Thyroid gland (tissue), 4 donors: ENCODE measurements at places on chromosomes 6 and 20.

GRCh38 chr6:15255909-15256395 is 10.1 kb downstream of the JARID2 start:
- H3K36me3 ChIP-seq = no peaks in the 10 kb centered on the region
- H3K27ac ChIP-seq = no peak overlapping the region
- no peak overlapping the region for H3K4me3 ChIP-seq

- H3K36me3 ChIP-seq = no peaks in the 10 kb centered on the region
- no peaks in the 10 kb centered on the region for H3K4me1 ChIP-seq
- H3K27me3 ChIP-seq = no peaks in the 10 kb centered on the region
Measured at GRCh38 chr20:62760471-62760855, 35.8 kb upstream of the MRGBP start.

DNA sequence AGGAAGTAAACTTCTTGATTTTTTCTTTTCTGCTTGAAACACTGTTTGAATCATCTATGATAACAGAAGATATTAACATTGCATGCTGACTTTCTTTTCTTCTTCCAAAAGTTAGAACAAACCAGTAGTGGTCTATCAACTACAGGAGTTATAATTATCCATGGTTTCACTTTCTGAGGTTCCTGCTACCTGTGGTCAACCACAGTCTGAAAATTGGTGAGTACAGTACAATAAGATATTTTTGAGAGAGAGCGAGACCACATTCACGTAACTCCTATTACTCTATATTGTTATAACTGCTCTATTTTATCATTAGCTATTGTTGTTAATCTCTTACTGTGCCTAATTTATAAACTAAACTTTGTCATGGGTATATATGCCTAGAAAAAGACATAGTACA is 86.1 kb downstream of the MAP7 start:
- peaks cover 13% of the 10 kb centered on the region for H3K4me1 ChIP-seq
- no peak overlapping the region for H3K27ac ChIP-seq
- no peaks in the 10 kb centered on the region for H3K27me3 ChIP-seq
- DNase-seq = no peak

DNA sequence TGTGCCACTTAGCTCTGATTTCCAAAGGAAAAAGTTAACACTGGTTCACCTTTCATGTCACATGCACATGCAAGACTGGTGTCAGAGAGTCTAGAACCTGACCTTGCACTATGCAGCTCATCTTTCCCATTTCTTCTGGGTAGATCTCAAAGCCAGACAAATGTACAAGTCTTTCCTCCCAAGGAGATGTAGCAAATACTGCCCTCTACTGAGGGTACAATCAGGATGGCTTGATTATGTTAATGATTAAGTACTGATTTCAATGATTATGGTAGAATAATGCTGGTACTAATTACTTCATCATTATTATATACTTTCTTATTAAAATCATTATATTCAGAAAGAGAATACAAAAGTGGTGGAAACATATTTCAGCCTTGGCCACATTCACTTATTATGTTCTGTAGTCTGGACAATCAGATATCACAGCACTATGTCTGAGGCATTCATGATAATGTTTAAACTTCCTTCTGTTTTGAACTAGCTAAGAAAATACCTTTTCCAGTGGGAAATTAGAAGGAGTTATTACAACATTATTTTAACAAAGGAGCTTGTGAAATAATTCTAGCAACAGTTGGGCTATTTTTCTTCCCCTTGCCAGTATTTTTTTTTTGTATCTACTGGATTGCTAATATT is 68.5 kb upstream of the FOXO3 start:
- H3K27ac ChIP-seq = no peak overlapping the region
- no peaks in the 10 kb centered on the region for H3K4me1 ChIP-seq
- DNase-seq = no peak
- no peaks in the 10 kb centered on the region for H3K36me3 ChIP-seq
- H3K27me3 ChIP-seq = no peaks in the 10 kb centered on the region
- H3K4me3 ChIP-seq = no peak overlapping the region

DNA sequence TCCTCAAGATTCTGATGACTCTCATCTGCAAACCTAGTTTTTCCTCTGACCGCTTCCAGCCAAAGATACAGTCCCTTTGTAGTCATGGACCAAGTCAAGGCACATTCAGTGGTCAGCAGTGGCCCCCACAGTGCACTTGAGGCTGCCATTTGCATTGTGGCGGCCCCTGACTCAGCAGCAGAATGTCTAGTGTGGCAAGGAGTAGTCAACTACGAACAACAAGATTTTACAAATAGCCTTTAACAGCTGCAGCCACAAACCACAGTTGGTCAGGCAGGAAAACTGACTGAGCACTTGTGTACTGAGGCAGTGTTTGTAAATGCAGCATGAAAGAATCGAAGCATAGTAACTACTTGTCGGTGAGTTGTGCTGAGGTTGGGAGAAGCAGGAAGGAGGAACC is 49.6 kb downstream of the SLC2A12 start:
- H3K27ac ChIP-seq = no peak overlapping the region
- peaks cover 6% of the 10 kb centered on the region for H3K4me1 ChIP-seq
- no peak for DNase-seq
- no peaks in the 10 kb centered on the region for H3K36me3 ChIP-seq
- H3K4me3 ChIP-seq = no peak overlapping the region

DNA sequence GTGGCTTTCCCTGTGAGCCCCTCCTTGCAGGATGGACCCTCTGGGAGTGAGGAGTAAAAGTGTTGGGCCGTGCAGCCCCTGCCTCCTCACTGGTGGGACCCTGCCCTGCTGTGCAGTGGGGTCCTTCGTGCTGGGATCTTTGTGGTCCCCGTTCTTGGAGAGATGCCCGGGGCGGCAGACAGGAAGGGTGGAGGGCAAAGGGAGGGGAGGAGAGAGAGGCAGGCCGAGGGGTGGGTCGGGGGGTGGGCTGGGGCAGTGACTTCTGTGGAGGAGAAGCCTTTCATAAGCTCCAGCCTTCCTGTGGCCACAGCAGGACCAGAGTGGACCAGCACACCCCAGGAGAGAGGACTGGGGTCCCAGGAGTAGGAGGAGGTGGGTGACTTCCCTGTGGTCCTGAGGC is at the start of gene COL20A1:
Gene COL20A1 (plus strand): TSS at position 283 of the 400 bp plus-strand sequence. CDS start 1,922 bp downstream, outside the sequence.
- H3K27me3 ChIP-seq = no peaks in the 10 kb centered on the region
- H3K27ac ChIP-seq = no peak within 1 kb of the TSS
- H3K36me3 ChIP-seq = peaks cover under 1% of the 10 kb centered on the region
- no peak within 1 kb of the TSS for H3K4me3 ChIP-seq
- no peaks in the 10 kb centered on the region for H3K4me1 ChIP-seq

GRCh38 chr6:151390851-151391470 is 398 bp downstream of the ZBTB2 start:
- H3K4me1 ChIP-seq = peaks cover 38% of the 10 kb centered on the region
- peak overlapping the region; percentile 84 for H3K4me3 ChIP-seq
- no peaks in the 10 kb centered on the region for H3K36me3 ChIP-seq
- H3K27ac ChIP-seq = peak overlapping the region; percentile 99

DNA sequence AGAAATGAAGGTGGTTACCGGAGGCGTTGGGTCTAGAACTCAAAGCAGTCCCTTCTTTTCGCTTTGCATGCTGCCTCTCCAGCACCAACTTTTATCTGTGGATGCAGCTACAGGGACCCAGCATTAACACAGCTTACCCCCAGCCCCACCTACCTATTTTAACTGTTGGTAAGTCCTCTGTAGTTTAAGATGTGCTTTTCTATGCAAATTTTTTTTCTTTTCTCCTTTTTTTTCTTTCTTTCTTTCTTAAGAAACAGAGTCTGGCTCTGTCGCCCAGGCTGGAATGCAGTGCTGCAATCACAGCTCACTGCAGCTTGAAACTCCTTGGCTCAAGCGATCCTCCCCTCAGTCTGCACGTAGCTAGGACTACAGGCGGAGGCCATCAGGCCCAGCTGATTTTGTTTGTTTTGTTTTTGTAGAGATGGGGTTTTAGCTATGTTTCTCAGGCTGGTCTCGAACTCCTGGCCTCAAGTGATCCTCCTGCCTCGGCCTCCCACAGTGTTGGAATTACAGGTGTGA is 6.5 kb upstream of the USP45 start:
- peak overlapping the region; percentile 92 for H3K27ac ChIP-seq
- no peaks in the 10 kb centered on the region for H3K27me3 ChIP-seq
- peak overlapping the region; percentile 54 for H3K4me3 ChIP-seq
- peak; percentile 51 for DNase-seq
- peaks cover 9% of the 10 kb centered on the region for H3K4me1 ChIP-seq

DNA sequence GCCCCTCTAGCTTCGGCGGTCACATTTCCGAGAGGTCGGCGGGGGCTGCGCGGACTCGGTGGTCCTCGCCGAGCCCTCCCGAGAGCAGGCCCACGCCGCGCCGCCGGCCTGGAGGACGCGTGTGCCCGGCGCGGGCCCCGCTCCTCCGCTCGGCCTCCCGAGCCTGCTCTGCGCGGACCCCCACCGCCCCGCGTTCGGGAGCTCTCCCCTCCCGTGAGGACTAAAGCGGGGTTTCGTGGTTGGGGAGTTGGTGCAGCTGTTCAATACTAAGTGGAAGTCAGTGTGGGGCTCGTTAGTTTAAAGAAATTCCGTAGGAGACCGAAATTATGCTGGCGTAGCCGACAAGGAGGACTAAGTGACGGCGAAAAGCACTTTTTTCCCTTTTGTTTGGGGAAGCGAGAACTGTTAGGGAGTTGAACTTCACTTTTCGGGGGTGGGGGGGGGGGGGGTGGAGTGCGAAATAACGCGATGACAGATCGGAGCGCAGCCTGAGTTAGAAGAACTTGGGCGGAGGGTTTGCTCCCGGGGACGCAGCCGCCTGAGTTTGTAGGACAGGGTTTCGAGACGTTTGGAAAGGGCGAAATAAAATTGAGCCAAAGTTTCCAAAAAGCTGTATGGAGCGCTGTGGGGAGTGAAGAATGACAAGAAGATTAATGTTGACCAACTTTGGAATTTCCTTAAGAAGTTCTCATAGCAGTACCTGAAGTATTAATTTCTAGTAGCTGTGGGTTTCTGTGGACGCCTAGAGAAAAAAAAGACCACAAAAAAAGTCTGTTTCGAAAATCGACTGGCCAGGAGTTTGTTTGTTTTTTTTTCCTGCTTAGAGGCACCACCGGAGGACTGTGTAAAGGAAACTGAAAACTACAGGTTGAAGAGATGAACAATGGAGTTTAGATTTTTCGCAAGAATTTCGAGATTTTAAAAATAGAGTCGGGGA is 1.4 kb downstream of the QKI start:
- no peaks in the 10 kb centered on the region for H3K36me3 ChIP-seq
- DNase-seq = peak; percentile 44
- H3K27me3 ChIP-seq = no peaks in the 10 kb centered on the region
- H3K4me3 ChIP-seq = peak overlapping the region; percentile 42

DNA sequence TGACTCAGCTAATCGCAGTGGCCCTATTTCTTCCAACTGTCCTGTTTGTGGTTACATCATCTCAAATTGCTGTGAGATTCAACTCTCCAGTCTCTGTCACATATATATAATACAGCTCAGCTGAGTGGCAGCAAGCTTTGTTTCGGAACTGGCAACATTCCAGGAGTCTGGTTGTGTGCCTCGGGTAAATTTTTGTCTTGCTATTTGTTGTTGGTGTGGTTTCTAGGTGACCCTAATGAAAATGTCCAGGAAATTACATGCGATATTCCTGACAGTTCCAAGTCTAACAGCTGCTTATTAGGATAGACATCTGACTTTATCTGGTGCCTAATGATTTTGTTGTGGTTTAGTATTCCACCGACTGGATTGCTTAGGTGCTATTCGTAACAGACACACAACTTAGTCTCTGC is 581.8 kb downstream of the CD109 start:
- no peaks in the 10 kb centered on the region for H3K36me3 ChIP-seq
- no peaks in the 10 kb centered on the region for H3K4me1 ChIP-seq
- H3K27me3 ChIP-seq = no peaks in the 10 kb centered on the region
- H3K4me3 ChIP-seq = no peak overlapping the region
- DNase-seq = no peak

DNA sequence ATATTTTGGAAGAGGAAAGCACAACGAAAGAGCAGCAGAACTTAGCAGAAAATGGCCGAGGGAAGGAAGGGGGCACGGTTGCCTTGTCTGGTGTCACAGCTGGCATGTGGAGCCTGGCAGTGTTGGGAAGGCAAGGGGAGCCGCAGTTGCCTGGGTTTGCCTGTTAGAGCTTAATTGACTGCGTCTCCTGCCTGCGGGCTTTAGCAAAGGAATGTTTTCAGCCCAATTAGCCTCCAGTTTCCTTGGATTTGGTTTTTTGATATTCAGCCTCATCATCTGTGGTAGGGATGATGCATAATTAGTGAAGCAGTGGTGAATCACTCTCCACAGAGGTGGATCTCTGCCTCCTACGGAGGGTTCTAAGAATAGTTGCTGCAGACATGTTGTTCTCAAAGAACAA is 832.6 kb downstream of the QKI start:
- no peaks in the 10 kb centered on the region for H3K36me3 ChIP-seq
- DNase-seq = no peak
- H3K4me3 ChIP-seq = no peak overlapping the region
- no peak overlapping the region for H3K27ac ChIP-seq
- H3K4me1 ChIP-seq = no peaks in the 10 kb centered on the region

GRCh38 chr6:26022132-26022472 is 59.5 kb downstream of the TRIM38 start:
- H3K27me3 ChIP-seq = no peaks in the 10 kb centered on the region

GRCh38 chr6:143607974-143608373 is 69.8 kb upstream of the PHACTR2 start:
- no peaks in the 10 kb centered on the region for H3K27me3 ChIP-seq
- no peak overlapping the region for H3K4me3 ChIP-seq
- DNase-seq = peak; percentile 51
- peaks cover 4% of the 10 kb centered on the region for H3K4me1 ChIP-seq
- H3K27ac ChIP-seq = no peak overlapping the region

- no peak for DNase-seq
- no peak overlapping the region for H3K4me3 ChIP-seq
- no peaks in the 10 kb centered on the region for H3K4me1 ChIP-seq
- no peaks in the 10 kb centered on the region for H3K36me3 ChIP-seq
Measured at GRCh38 chr6:128070406-128070805, 169.5 kb upstream of the THEMIS start.

GRCh38 chr6:36685926-36686667 is 7.6 kb downstream of the CDKN1A start:
- no peaks in the 10 kb centered on the region for H3K27me3 ChIP-seq
- peaks cover 27% of the 10 kb centered on the region for H3K4me1 ChIP-seq
- H3K4me3 ChIP-seq = no peak overlapping the region
- H3K27ac ChIP-seq = no peak overlapping the region
